ENCODE measurements at places on chromosomes 7 and 10.

- peak; percentile 23 for DNase-seq
Measured at GRCh38 chr10:21494191-21495001, 31.1 kb downstream of the SKIDA1 start.

DNA sequence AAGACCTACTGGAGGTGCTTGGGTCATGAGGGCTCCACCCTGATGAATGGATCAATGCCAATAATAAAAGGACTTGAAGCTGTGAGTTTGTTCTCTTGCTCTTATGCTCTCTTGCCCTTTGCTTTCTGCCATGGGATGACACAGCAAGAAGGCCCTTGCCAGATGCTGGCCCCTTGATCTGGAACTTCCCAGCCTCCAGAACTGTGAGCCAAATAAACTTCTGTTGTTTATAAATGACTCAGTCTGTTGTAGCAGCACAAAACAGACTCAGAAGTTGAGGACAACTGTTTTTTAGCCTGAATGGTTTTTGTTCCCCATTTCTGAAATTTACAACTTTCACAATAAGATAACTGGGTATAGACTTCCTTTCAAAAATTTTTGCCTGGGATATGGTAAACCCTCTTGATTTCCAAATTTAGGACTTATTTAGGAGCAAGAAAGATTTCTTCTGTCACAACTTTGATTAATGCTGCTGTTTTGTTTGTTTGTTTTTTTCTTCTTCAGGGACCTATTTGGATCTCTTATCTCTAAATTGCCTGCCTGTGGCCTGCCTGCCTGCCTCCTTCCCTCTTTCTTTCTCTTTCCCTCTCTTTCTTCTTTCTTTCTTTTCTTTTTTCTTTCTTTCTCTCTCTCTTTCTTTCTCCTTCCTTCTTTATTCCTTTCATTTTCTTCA lies 12.1 kb downstream of the ENTPD1 start:
- no peak for DNase-seq

GRCh38 chr10:1942478-1942877 lies 205.2 kb upstream of the ADARB2 start:
- no peak for DNase-seq

GRCh38 chr7:101746314-101746713 lies 71.1 kb upstream of the CUX1 start:
- no peak for DNase-seq
